ENCODE measurements at places on chromosomes 6 and 20. TPM values are rescaled to one million over a fixed set of nuclear protein-coding genes. Genes with fewer than 3 reads are reported as not detected.

DNA sequence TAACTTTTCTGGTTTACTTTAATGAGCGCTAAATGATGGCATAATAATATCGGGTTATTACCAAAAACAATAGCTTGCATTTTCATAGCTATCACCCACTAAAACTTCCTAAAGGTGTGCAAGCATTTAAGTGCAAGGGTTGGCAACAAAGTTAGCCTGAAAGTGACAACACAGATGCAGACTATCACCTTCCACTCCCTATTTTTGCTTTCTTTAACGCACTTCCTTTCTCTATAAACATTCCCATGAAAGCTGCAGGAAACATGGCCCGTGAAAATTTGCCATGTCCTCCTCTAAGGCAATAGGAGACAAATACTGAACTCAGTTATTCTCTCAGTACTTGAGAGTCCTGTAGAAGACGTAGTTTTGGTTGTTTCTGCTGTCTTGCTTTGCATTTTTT, 2.7 kb downstream of the MYCT1 start:
- H3K27ac ChIP-seq: no peak overlapping the region
- peaks cover 9% of the 10 kb centered on the region for H3K27me3 ChIP-seq
- H3K4me3 ChIP-seq: no peak overlapping the region
- no peak for DNase-seq
- no peaks in the 10 kb centered on the region for H3K36me3 ChIP-seq
- H3K4me1 ChIP-seq: no peaks in the 10 kb centered on the region

DNA sequence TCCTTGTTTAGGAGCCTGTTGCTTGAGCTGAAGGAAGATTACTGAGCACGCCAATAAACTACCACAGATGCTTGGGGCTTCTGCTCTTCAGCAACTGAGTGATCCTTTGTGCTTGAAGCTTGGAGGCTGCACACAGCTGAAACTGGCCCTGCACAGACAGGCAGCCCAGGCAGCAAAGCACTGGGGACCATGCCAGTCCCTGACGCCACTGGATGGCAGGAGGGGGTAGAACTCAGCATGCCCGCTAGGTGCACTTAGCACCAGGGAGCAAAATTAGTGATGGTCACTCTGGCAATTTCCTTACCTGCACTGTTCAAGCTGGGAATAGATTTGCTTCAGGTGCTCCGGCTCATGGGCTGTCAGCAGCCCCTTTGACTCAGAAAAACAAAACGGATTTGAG, 91.5 kb downstream of the FAM50B start:
- H3K4me1 ChIP-seq: no peaks in the 10 kb centered on the region
- H3K27ac ChIP-seq: no peak overlapping the region
- H3K36me3 ChIP-seq: no peaks in the 10 kb centered on the region
- DNase-seq: no peak
- peaks cover 9% of the 10 kb centered on the region for H3K27me3 ChIP-seq

DNA sequence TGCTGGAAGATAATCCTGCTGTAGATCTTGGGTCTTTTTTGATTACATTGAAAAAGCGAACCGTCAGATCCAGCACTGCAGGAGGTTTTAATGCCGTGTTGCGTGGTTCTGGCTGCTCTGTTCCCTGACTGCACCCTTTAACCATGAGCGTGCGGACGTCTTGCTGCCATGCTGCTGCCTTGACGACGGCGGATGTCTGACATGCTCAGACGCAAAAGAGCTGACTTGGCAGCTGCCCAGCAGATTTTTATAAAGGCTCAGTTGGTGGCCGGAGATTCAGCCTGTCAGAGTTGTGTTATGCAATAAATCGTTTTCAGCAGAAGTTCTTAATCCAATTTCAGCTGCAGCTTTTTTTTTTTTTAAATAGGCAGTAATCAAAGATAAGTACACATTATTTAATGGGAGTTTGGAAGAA, 119.4 kb downstream of the JARID2 start:
- no peaks in the 10 kb centered on the region for H3K27me3 ChIP-seq
- DNase-seq: peak; percentile 79
- H3K36me3 ChIP-seq: peaks cover 3% of the 10 kb centered on the region

DNA sequence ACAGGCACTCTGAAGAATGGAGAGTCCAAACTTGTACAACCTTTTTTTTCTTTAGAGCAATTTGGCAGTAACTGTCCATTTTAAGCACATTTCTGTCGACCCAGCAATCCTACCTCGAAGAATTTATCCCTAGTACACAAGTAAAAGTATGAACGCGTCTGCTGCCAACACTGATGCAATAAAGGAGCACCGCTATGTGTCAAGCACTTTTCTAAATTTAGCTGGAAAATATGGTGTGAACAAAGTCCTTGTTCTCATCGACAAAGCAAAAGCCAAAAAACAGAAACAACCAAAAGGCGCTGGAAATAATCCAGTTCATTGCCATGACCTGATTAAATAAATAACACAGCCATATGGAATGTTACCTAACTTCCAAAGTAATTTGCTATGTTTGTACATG, 1.1 kb downstream of the DPM1 start:
- no peaks in the 10 kb centered on the region for H3K27me3 ChIP-seq
- H3K27ac ChIP-seq: no peak overlapping the region
- H3K4me1 ChIP-seq: peaks cover 34% of the 10 kb centered on the region
- DNase-seq: no peak

- no peaks in the 10 kb centered on the region for H3K27me3 ChIP-seq
- H3K4me3 ChIP-seq: no peak overlapping the region
- no peaks in the 10 kb centered on the region for H3K36me3 ChIP-seq
- no peak overlapping the region for H3K27ac ChIP-seq
- H3K4me1 ChIP-seq: no peaks in the 10 kb centered on the region
These were observed 81.4 kb downstream of the MCHR2 start for GRCh38 chr6:99912657-99913056.

DNA sequence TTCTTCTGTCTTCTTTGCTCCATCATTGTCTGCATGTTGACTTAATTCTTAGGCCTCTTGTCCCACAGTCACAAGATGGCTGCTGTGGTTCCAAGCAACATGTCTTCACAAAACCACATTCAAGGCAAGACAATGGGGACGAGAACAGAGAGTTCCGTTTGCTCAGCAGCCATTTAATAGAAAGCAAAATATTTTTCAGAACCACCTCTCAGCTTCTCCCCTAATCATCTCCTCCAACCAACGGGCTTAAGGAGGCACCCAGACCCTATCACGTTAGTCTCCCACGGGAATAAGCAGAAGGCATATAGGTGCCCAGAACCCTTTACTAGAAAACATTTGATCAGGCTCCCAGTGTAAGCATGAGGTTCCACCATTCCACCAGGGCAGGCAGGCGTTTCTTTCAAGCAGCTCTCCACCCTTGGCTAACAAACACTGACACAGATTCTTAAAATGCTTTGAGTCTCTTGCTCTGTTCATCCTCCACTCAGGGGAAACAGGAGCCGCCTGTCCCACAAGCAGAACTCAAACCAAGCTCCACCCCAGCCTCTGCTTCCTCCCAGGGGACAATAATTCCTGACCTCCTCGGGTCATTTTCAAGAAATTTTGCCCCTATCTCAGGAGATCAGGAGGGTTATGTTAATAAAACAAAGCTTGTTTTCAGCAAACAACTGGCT, 19.0 kb downstream of the BMP7 start:
- DNase-seq: no peak
- H3K4me1 ChIP-seq: peaks cover 9% of the 10 kb centered on the region
- H3K27ac ChIP-seq: no peak overlapping the region
- no peak overlapping the region for H3K4me3 ChIP-seq
- H3K27me3 ChIP-seq: peaks cover 6% of the 10 kb centered on the region

DNA sequence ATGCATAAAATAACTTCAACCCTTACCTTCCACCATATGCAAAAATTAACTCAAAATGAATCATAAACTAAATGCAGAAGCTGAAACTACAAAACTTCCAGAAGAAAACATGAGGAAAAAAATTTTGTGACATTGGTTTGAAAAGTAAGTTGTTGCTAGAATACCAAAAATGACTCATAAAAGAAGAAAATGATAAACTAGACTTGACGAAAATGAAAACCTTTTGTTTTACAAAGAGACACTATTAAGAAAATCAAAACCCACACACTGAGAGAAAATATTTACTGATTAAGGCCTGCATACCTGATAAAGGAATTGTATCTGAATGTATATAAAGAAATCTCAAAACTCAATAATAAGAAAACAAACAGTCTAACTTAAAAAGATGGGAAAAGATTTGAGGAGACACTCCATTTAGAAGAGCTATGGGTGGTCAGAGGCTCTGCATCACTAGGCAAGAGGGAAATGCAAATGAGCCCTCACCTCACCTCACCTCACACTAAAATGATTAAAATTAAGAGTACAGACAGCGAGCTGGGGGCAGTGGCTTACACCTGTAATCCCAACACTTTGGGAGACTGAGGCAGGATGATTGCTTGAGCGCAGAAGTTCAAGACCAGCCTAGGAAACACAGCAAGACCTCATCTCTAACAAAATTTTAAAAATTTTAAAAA, 97.6 kb upstream of the CST7 start:
- DNase-seq: no peak
- H3K36me3 ChIP-seq: no peaks in the 10 kb centered on the region
- H3K27ac ChIP-seq: no peak overlapping the region
- H3K4me3 ChIP-seq: no peak overlapping the region

GRCh38 chr6:98526465-98526864, 307.9 kb upstream of the POU3F2 start:
- DNase-seq: no peak
- H3K4me3 ChIP-seq: no peak overlapping the region
- no peaks in the 10 kb centered on the region for H3K4me1 ChIP-seq
- no peaks in the 10 kb centered on the region for H3K27me3 ChIP-seq
- H3K36me3 ChIP-seq: no peaks in the 10 kb centered on the region
- no peak overlapping the region for H3K27ac ChIP-seq

- no peaks in the 10 kb centered on the region for H3K36me3 ChIP-seq
- H3K4me1 ChIP-seq: peaks cover 8% of the 10 kb centered on the region
- H3K4me3 ChIP-seq: no peak overlapping the region
- no peak overlapping the region for H3K27ac ChIP-seq
- peaks cover 10% of the 10 kb centered on the region for H3K27me3 ChIP-seq
- no peak for DNase-seq
These were observed 4.5 kb upstream of the PTCRA start for GRCh38 chr6:42911171-42912021.

DNA sequence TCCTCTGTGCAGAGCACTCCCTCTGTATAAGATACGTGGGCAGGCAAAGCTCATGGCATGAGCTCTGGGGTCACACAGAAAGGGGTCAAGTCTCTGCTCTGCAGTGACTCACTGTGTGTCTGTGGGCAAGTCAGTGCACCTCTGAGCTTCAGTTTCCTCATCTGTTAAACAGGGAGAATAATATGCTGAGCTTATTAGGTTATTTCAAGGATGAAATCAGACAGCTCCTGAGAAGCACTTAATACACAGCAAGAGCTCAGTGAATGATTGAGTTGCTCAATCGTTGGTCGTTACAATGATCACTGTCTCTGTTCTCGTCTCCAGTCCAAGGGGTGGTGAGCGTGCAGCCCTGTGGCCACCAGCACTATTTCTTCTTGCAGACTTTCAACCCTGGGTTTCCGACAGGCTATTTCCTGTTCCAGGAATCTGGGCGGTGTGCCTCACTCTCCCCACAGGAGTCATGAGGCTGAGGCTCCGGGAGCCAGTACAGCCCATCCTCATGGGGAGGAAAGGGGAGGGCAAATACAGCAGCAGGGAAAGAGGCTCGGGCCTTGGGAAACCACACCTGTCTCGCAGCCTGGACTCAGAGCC, 28.9 kb downstream of the KIAA1755 start:
- DNase-seq: no peak
- no peaks in the 10 kb centered on the region for H3K4me1 ChIP-seq
- H3K4me3 ChIP-seq: no peak overlapping the region
- H3K36me3 ChIP-seq: no peaks in the 10 kb centered on the region
- no peak overlapping the region for H3K27ac ChIP-seq
- H3K27me3 ChIP-seq: no peaks in the 10 kb centered on the region

DNA sequence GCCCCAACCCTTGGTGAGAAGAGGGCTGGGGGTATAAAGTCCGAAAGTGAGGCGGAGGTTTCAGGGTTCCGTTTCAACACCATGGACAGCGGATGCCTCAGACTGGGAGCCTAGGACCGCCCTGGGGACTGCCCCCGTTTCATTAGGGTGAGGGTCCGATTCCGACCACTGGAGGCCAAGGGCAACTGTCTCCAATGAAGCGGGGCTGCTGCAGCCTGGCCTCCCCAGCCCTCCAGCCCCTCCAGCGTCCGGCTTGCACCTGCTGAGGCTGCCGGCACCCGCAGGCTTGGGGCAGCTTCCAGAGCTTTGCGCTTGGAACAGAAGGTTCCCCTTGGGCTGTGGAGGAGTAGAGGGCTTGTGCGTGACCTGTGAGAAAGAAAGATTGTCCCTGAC, 39.9 kb downstream of the YTHDF1 start:
- no peak for DNase-seq
- peaks cover 30% of the 10 kb centered on the region for H3K4me1 ChIP-seq
- peaks cover 92% of the 10 kb centered on the region for H3K27me3 ChIP-seq
- no peak overlapping the region for H3K4me3 ChIP-seq
- H3K27ac ChIP-seq: no peak overlapping the region

GRCh38 chr6:167146135-167146534, 11.6 kb downstream of the GPR31 start:
- no peak for DNase-seq
- no peak overlapping the region for H3K27ac ChIP-seq
- no peaks in the 10 kb centered on the region for H3K36me3 ChIP-seq
- no peak overlapping the region for H3K4me3 ChIP-seq
- H3K4me1 ChIP-seq: peaks cover 14% of the 10 kb centered on the region

DNA sequence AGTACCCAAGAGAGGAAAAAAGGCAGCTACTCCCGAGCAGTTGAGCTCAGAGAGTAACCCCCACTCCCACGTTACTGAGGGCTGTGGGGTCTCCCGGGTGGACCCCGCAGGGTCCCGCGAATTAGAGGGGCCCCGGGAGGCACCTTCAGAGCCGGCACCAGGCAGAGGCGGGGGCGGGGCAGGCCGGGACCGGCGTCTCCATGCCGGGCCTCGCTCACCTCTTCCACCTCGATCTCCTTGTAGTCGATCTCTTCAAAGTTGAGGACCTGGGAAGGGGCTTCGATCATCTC, 381 bp downstream of the MAP3K7 start:
- H3K36me3 ChIP-seq: no peaks in the 10 kb centered on the region
- peak overlapping the region; percentile 94 for H3K4me3 ChIP-seq
- H3K27me3 ChIP-seq: peaks cover 9% of the 10 kb centered on the region
- H3K27ac ChIP-seq: peak overlapping the region; percentile 97
- DNase-seq: no peak

- peaks cover 12% of the 10 kb centered on the region for H3K4me1 ChIP-seq
- H3K27me3 ChIP-seq: no peaks in the 10 kb centered on the region
- no peak overlapping the region for H3K27ac ChIP-seq
- no peak for DNase-seq
- H3K4me3 ChIP-seq: no peak overlapping the region
These were observed 17.2 kb upstream of the RTF2 start for GRCh38 chr20:56451056-56451765.

DNA sequence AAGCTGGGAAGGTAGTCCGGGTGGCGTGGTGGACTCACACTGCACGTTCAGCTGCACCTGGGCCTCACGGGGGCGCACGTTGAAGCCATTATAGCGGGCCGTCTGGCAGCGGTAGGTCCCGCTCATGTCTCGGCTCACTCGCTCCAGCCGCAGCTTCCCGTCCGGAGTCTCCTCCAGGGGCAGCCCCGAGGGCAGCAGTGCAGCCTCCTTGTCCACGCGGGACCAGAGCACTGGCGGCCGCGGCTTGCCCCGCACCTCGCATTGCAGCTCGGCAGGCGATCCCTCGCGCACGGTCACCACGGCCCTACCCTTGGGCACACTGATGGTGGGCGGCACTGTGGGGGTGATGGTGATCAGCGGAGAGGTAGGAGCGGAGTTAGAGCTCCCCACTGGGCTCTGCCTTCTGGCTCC, 47.6 kb downstream of the MDGA1 start:
- peaks cover 19% of the 10 kb centered on the region for H3K4me1 ChIP-seq
- H3K36me3 ChIP-seq: no peaks in the 10 kb centered on the region
- no peak overlapping the region for H3K4me3 ChIP-seq
- peaks cover 6% of the 10 kb centered on the region for H3K27me3 ChIP-seq
- H3K27ac ChIP-seq: no peak overlapping the region
- DNase-seq: no peak

The NELFCD gene
- 97.0 TPM for total RNA-seq

The BEND6 gene
- not detected for total RNA-seq

The XRN2 gene
- 48.9 TPM for total RNA-seq

Data from CD4-positive, alpha-beta T cell (primary cell).